ENCODE measurements at places on chromosomes 4 and X.

DNA sequence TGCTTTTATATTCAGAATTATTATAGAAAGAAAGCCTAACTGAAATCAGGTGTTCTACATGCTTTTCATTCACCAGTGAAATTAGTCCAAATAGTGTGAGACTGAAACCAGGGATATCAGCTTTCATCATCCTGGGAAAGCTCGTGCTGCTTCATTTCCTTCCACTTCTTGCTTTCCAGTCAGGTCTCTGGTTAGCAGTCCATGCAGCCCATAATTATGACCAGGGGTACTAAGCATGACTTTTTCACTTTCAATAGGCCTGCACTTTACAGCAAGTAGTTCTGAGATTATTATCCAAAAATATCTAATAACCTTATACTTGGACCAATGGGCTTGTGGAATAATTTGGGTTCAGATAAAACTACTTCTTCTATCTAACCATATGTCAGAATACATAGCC, 673.2 kb upstream of the MAGEB2 start:
- no peak for DNase-seq

DNA sequence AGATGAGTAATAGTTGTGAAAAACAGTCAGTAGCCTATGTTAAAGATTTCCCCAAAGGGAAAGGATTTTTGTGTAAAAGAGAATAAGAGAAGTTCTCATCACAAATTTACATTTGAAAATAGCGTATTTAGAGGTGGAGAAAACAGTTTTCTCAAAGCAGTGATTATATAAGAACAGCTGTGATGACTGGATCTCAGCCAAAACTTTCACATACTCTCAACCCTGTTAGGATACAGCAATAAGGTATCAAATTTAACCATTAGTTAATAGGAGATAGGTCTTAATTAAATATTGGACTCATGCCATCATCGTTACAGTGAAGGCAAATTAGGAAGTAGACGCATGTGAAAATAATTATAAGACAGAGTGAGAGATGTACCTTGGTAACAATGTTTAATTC, 622.7 kb downstream of the PCDH18 start:
- DNase-seq, result no peak

- no peak for DNase-seq
These were observed 437.9 kb downstream of the AFF2 start for GRCh38 chrX:148938348-148938747.

DNA sequence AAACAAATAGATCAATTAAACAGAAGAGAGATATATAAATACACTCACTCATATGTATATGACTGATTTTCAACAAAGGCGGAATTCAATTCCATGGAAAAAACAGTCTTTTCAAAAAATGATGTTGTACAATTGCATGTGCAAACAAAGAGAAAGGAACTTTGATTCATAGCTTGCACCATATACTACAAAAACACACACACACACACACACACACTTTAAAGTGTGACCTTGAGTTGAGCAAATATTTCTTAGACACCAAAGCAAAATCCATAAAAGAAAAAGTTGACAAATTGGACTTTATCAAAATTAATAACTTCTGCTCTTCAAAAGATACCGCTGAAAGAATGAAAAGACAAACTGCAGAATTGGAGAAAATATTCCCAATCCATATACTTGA, 168.8 kb downstream of the EVC2 start:
- DNase-seq, result no peak

GRCh38 chrX:53244610-53245009, 19.6 kb upstream of the KDM5C start:
- no peak for DNase-seq

- DNase-seq, result peak; percentile 42
These were observed 13.2 kb downstream of the CA5B start for GRCh38 chrX:15751155-15751819.

DNA sequence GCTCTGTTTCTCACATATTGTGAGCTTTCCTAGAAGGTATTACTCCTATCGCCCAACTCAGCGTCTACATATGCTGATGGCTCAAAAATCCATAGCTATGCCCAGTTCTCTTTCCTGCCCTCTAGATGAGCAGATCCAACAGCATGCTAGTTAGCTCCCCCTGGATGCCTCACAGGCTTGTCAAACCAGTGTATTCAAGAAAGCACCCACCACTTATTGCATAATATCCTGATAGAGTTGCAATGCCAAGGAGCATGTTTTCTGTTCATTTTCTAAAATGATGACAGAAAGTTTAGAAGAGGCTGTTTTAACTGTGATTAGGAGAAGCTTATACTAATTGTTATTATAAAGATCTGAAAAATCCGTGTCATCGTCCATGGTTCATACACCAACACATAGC, 1.9 kb upstream of the PACRGL start:
- DNase-seq, result no peak

- no peak for DNase-seq
These were observed 395.4 kb downstream of the AR start for GRCh38 chrX:67939270-67939669.

DNA sequence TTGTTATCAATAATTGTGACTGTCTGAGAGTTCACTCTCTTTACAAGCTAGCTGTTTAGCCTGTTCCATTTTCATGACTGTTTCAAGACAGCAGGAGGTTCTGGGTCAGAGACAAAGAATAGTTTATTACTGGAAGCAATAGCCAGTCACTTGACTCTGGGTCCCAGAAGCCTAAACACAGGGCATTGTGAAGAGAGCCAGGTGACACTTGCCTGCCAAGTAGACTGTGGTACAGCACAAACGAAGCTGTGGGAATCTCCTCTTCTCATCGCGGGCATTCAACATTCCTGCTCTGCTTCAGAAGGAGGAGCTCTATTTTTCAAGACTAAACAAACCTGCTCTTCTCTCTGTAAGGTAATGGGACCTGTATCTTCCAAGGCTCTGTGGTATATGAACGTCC, 485.1 kb downstream of the TRIML1 start:
- no peak for DNase-seq

Data from SJSA1 (cell line).